ENCODE measurements at places on chromosomes 12 and 14.

DNA sequence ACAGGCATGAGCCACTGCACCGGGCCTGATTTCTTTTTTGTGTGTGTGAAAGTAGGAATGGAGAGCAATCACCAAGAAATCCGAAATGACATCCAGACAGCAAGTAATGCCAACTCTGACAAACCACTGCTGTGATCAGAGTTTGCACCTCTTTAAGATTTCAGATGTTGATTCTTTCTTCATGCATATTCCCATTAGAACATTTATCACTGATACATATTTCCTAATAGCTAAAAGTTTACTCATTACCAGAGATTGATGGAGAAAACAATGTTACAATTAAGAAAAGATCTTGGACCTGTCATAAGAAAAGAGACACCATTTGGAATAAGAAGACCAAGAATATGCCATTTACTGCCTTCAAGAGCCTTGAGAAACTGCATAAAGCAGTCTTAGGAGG lies 217.0 kb upstream of the MGAT4C start:
- no peak for DNase-seq

DNA sequence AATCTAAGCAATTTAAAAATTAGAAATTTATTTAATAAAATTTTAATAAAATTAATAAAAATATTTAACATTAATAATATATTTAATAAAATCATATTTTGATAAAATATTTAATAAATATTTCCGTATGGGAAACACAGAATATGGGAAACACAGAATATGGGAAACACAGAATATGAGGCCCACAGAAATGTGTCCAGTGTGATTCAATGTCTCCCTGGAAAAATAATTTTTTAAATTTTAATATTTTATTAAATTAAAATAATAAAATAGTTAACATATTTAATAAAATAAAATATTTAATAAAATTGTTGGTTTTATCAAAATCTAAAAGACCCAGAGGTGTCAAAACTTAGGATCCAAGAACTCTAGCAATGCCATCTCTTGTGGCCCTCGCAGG lies 186.4 kb downstream of the TMEM132D start:
- no peak for DNase-seq

DNA sequence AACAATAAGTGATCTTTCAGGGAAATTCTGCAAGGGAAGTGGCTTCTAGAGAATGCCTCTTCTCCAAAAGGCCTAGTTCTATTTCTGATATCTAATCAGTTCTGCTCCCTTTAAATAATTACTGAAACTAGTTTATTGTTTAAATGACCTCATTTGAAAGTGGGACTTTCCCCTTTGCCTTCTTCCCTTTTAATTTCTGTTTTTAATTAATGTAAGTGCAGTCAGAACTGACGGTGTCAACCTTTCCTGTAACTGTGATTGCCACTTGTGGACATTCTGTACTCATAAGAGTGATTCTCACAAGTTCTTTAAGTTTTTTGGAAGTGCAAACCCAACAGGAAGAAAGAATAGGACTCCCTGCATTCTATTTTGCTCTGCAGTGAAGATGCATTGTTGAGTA lies 265.3 kb upstream of the PLEKHG7 start:
- DNase-seq, result no peak

DNA sequence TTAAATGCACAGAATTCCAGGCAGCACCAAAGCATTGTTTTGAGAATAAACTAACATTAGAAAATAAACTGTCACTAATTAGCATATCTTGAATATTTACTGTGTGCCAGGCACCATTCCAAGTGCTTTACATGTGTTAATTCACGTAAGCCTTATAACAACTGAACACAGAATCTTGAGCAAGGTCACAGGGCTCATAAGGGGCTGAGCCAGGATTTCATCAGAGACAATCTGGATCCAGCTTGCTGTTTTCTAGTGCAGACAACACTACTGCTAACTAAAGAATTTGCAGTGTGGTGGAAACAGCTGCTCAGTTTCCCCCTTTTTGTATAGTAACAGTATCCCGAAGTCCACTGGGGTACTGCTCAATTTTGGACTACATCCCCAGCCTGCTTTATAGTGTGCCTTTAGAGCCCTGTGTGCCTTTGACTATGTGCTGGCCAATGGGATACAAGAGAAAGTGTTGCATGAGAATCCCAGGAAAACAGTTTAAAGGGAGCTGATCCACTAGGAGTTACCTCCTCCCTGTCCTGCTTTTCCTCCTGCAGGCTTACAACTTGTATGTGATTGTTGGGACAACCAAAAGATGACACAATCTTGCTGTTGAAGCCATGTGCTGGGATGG lies 36.0 kb upstream of the RMST start:
- no peak for DNase-seq

- DNase-seq, result no peak
Observed at GRCh38 chr12:11795192-11795912, 145.9 kb downstream of the ETV6 start.

DNA sequence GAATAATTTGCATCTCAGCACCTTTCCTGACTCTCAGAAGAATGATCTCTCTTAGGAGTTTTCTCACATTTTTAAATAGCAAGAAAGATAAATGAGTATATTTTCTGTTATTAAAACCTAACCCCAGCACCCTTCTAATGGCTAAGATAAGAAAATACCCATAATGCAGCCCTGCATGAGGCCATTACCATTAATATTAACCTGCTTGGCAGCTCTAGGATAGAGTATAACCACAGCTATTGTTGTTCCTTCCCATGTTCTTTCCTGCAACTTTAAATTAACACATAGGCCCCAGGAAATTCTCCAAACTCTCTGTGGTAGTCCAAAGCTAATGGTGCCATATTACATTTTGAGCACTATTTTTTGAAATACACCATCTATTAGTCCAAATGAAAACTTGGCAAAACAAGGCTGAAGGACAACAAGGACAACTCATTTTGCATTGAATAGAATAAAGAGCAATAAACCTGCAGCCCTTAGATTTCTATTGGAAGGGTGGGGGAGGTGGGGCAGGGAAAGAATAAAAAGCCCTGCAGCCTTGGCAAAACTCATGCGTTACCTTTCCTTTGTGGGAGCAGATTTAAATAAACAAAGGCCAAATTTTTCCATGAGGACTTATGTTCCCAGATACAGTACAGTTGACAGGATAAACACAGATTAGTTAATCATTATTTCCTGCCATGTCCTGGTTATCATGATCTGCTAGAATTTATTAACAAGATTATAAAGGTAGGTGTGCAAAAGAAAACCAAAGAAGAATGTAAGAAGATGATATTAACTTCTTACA lies 46.9 kb downstream of the BTG1 start:
- DNase-seq, result no peak

GRCh38 chr12:123767613-123768012 lies 5.5 kb downstream of the DNAH10 start:
- no peak for DNase-seq

GRCh38 chr14:55745906-55746305 lies 165.9 kb downstream of the KTN1 start:
- no peak for DNase-seq

DNA sequence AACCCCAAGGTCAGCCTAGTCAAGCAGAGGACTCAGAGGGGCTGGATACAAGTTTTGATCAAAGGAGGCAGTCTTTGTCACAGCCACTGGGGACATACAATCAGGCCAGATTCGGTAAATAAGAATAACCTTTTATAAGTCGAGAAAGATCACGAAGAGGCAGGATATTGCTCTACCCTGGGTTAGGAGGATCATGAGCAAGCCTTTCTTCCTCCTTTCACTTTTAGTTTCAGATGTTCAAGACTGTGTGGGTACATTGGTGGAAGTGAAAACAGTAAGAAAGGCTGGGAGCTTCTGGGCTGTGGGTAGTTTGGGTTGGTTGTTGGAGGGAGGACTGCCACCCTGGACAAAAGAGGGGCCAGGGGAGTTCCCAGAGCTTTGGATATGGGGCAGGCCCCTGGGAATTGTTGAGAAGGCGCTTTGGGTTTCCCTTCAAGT lies 127.7 kb downstream of the SNAPC1 start:
- no peak for DNase-seq

GRCh38 chr14:105866841-105867321 lies 340.5 kb downstream of the TMEM121 start:
- DNase-seq, result no peak

- no peak for DNase-seq
Observed at GRCh38 chr12:126040307-126040706, 975.1 kb downstream of the AACS start.

GRCh38 chr14:22084393-22085281 lies 411.0 kb upstream of the OR4E1 start:
- no peak for DNase-seq

DNA sequence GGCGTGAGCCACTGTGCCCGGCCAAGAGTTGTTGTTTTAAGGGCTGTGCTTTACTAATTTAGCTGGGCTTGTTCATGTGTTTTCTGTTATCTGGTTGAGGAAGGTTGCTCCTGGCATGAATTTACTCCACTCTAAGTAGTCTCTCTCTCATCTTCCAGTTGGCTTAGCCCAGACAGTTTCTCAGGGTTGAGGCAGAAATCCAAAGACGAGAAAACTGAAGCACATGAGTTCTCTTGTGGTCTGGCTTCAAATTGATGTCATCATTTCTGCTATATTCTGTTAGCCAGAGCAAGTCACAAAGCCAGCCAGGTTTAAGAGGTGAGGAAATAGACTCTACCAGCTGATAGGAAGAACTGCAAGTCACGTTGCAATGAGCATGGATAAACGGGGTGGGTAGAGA lies 57.9 kb downstream of the E2F7 start:
- no peak for DNase-seq

DNA sequence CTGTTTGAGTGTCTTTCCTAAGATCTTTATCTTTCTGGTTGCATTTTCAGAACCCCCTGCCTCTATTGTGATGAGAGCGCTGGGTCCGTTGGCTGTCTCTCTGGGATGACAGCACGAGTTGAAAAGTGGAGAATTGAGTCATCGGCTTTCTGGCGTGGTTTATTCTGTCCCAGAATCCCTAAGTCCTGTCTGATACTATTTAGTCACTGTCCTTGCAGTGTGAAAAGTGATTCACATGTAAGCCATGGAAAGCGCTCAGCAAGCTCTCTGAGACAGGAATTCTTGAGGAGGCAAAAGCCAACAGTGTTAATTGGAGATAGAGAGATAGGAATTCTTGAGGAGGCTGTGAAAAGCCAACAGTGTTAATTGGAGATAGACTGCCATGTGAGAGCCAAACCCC lies 121.7 kb downstream of the CHST11 start:
- no peak for DNase-seq

DNA sequence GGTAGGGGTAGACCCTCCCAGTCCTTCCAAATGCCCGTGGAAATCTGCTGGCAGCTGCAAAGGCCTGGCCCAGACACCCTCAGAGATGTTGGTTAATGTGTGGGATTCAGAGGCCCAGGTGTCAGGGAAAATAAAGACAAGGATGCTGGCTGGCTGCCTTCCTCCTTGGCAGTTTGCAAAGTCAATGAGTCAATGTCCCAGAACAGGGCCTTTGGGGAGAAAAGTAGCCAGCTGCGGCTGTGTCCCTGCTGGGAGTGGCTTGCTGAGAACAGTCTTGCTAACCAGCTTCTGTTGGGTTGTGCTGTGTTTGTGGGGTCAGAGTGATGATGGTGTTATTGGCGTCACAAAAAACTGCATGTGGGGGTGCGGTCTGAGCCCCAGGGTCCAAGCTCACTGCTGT lies 29.2 kb downstream of the GLRX5 start:
- DNase-seq, result no peak

DNA sequence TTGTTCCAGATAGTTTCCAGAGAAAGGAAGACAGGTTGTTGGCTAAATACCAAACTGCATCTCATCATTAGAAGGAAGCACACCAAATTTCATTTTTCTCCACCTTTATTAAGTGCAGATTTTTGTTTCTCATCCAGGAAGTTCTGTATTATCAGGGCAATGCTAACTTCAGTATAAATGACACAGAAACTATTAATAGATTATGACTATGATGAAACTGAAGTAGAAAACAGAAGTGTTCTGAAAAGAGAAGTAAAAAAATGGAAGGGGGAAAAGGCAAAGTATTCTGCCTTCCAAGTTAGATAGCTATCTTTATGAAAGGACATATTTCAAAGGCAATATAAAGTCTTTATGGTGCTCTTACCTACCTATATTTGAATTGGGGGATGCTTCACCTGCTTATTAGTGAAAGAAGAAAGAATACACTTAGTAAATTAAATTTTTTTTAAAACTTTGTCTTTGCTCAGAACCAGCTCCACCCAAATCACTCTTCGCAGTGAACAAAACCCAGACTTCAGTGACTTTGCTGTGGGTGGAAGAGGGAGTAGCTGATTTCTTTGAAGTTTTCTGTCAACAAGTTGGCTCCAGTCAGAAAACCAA lies 223.9 kb downstream of the PTPRO start:
- no peak for DNase-seq

DNA sequence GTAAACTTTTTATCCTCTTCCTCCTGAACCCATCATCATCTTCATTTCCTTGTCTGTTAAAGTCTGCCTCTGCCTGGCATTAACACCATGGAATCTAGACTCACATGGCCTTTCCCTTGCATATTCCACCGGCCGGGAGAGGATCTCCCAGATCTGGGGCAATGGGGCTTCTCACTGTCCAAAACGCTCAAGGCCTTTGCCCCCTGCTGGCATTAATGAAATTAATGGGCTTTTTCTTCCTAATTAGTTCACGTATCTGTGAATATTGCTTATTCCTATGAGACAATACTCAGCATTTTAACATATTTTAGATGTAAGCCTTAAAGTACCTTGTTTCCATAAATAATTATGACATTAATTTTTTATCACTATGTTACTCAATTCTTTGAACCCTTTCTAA lies 42.9 kb upstream of the CAPRIN2 start:
- no peak for DNase-seq

Measured in stimulated activated CD4-positive, alpha-beta T cell treated with anti-CD3 and anti-CD28 coated beads, Interleukin-1b, Interleukin-23, amount 100 ng/mL, for 1 hour (primary cell).